ENCODE measurements at places on chromosomes 1 and 21.
A peak's percentile ranks its signal among the peaks of the same experiment; 100 is the strongest.

- no peak for DNase-seq
Observed at GRCh38 chr1:199549421-199549820, 478.1 kb upstream of the NR5A2 start.

GRCh38 chr1:75310067-75310466, 175.9 kb downstream of the LHX8 start:
- DNase-seq = no peak

GRCh38 chr1:39317111-39317510, 112.6 kb downstream of the MACF1 start:
- no peak for DNase-seq

GRCh38 chr1:151166505-151166956, 587 bp downstream of the SCNM1 start:
- no peak for DNase-seq

DNA sequence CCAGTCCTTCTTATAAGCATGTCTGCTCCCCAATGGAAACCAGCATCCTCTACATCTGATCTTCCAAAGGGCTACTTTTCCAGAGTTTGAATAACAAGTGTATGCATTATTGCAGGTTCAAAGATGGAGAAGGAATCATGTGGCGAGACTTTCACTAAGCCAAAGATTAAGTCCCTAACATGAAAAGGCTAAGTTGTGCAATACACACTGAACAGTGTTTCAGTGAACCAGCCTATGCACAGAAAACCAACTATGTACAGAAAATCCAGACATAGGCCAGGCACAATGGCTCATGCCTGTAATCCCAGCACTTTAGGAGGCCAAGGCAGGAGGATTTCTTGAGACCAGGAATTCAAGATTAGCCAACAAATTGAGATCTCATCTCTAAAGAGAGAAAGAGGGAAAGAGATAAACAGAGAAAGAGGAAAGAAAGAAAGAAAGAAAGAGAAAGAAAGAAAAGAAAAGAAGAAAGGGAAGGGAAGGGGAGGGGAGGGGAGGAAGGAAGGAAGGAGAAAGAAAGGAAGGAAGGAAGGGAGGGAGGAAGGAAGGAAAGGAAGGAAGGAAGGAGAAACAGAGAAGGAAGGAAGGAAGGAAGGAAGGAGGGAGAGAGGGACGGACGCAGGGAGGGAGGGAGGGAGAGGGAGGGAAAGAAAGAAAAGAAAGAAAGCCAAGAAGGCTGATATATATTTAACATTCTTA, 181.7 kb downstream of the LTN1 start:
- no peak for DNase-seq

DNA sequence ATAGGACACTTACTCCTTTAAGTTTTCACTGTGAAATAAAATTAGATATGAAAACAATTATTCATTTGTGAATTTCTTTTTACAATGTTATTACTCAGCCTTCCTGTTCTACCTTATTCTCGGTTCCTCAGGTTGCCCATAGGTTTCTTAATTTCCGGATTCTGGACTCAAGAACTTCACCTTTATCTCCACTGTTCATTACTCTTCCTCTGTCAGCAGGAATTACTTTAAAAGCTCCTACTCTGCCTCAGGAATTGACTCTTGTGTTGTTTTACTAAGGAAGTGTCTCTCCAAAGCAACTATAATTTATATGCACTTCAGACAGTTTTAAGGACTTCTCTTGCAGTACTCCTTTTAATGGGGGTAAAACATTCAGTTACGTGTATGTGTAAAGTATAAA, 123.8 kb downstream of the OSBPL9 start:
- no peak for DNase-seq

- no peak for DNase-seq
Observed at GRCh38 chr1:212847549-212847948, at the start of gene SPATA45. SPATA45 (minus strand) TSS chr1:212847649; CDS start chr1:212836149, 11,500 bp downstream.

DNA sequence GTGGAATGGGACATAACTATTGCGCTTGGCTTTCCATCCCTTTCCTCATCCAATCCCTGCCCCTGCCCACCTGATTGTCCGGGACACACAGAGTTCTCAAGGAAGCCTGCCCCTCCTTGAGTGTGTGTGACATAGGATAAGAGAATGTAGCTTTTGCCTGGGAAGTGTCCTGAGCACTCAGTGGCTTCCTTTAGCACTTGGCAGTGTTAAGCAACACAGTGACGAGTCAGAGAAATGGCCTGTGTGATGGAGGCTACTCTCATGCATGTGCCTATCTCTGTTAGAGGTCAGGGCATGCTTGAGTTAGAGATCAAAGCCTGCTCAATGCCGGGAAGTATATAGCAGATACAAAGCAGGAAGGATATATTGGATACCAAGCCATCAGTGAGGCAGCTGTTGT, 289.5 kb downstream of the SIPA1L2 start:
- DNase-seq = no peak

GRCh38 chr1:161374373-161374772, 6.7 kb upstream of the CFAP126 start:
- no peak for DNase-seq

DNA sequence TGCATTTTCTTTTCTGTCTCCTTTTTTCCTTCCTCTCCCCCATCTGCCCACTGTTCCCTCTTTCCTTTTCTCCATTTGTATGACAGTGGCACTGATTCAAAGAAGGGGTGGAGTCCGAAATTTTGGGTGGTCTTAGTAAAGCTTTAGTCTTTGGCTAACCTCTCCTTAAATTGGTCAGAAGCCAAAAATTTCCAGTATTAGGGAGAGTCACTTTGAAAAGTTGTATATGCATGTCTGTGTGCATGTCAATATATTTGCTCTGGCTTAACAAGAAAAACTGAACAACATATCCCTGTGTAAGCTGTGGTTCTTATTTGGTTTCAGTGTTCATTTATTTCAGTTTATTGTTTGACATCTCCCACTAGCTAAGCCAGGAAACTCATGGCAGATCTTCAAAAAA, 314.8 kb upstream of the CXADR start:
- no peak for DNase-seq

DNA sequence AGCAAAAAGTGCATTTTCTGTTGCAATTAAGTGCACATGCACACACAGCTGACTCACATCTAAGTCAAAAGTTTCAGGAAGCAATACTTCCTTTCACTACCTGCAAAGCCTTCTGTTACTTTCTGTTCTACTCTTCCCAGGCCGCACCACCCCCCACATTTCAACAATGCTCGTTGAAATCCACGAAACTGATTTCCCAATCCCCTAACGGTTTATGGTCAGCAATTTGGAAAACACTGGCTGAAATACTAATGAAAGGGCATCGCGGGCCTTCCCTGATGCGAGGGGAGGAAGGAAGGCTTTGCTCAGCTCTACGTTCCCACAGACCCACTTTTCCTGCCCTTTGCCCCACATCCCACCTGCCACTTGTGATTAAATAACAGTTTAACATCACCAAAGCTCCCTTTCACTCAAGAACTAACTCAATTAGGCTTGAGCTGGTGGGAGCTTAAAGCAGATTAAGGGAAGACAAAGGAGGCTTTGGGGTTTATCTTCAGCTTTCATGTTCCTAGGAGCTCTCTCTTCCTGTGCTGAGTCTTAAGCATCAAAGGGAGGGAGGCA, 243.2 kb upstream of the RAB4A start:
- DNase-seq = no peak

GRCh38 chr1:199081739-199082138, 442.9 kb downstream of the PTPRC start:
- no peak for DNase-seq

GRCh38 chr1:208242941-208243526, 1.1 kb downstream of the PLXNA2 start:
- DNase-seq = no peak

DNA sequence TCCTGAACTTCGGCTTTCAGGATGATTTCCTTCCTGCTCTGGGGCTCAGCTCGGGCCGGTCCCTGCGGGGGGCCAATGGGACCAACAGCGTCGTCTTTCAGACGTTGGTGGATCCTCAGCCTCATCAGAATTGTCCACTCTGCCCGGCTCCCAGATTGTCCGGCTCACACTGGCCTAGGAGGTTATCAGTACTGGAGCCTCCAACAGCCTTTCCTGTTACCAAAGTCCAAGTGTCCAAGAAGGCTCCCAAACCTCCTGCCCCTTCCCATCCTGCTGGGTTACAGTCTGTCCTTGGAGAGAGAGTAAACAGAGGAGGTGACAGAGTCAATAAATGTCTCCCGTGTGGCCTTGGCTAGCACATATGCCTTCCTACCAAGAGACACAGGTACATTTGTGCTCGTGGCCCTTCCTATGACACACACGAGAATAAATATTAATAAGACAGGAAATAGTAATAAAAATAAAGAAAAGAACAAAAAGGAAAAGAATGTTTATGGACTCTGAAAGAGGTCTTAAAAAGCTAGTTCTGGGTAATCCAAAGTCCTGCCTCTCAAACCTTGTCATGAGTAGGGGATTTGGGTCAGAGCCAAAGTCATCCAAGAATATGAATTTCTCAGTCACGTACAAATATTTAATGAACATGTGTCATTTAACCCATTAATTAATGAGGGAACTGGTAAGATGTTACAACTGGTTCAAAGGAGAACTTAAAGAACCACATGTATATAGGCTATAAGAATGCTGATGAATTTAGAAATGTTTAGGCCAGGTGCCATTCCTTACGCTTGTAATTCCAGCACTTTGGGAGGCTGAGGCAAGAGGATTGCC, 80.8 kb upstream of the SLC2A1 start:
- no peak for DNase-seq

DNA sequence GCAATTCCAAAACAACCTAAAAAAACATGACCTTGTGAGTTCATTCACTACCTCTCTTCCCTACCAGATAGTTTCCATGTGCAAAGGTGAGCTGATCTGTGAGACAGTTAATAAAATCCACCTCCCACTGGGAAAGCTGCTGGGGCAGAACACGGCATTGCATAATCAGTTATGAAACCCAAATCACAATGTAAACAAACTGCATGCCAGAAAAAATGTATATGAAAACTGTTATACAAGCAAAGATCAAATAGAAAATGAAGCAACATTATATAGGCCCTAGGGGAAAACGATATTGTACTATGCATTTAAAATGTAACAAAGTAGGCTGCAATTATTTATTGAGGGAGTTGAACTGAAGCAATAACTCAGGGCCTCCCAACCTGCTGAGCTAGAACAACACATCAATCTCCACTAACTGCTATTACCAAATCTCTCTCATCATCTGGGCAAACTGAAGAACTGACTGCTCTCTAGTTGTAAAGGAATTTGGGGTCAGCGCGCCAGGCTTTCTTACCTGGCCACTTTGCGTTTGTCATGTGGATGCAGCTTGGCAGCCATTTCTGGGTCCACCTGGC, 31.0 kb downstream of the TRIT1 start:
- DNase-seq = no peak

DNA sequence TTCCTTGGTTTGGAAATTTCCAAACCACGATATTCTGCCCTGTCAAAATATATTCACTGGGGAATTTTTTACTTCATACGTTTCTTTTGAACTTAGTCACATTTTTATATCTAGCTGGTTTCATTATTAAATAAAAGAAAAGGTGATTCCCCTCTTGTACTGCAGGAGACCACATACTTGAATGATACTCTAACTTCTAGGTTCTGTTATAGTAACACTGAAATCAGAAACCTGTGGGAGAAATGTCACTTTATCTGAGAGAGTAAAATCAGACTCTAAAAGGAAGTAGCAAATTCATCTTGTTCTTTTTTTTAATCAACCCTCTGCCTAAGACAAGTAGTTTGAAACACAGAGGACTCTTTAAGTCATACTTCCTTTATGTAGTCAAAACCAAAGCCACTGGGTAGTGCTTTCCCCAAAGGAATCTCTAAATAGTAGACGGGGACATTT, 34.4 kb downstream of the MRPL39 start:
- no peak for DNase-seq

- DNase-seq = no peak
Observed at GRCh38 chr1:182066934-182067333, 5.4 kb upstream of the ZNF648 start.

DNA sequence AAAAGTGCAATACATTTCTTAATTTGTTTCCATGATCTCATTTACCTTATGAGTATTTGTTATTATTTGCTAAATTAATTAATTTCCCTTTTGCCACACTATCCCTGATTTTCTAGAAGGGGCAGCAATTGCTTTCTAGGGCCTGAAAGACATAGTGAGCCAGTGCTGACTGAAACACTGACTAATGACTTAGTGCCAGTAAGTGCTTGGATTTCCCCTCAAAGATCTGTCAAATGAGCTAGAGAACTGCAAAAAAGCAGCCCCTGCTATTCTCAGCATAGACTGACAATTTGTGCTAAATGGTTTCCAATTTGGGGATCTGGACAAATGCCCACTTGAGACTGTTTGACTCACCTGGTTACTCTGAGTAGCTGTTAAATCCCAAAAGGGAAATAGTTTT, 35.6 kb upstream of the USH2A start:
- DNase-seq = no peak

- DNase-seq = peak; percentile 46
Observed at GRCh38 chr1:9455487-9456234, 83.6 kb upstream of the SLC25A33 start.

- DNase-seq = no peak
Observed at GRCh38 chr1:3903141-3904005, 3.3 kb upstream of the C1orf174 start.

- no peak for DNase-seq
Observed at GRCh38 chr1:234586304-234586703, 23.7 kb downstream of the IRF2BP2 start.
